ENCODE measurements at places on chromosomes 1 and 21.

DNA sequence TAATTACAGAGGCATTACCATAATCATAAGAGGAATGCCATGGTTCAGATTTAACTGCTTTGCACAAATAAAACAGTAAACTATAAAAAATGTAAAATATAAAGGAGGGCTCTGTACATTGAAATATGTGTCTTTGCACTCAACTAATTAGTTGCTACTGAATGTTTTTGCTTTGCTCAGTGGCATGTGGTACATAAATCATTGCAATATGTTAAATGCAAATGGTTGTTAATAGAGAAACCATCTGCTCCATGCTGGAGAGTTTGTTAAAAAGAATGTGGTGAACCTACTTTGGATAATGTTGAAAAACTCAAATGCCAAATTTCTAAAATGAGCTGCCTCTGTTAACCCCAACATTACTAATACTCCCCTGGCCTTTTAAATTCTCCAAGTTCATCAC, 201.5 kb downstream of the NTNG1 start:
- DNase-seq = no peak

DNA sequence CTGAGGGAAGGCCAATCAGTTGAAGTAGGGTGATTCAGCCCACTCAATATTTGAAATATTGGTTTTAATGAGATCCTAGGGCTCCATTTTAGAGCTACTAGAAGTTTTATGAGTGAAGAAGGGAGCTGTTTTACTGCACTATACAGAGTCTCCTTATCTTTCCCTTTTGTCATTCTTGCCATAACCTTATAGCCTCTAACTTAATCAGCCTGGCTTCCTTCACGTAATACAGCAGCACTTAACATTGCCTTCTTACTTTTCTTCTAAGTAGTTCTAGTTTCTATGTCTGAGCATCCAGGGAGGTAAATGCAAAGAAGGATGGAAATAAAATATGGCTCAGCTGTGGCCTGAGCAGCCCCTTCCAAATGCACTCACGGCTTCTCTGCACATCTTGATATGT, 299.3 kb downstream of the KIF26B start:
- DNase-seq = no peak

GRCh38 chr1:113086541-113086940, 13.5 kb downstream of the LRIG2 start:
- DNase-seq = no peak

- DNase-seq = no peak
Measured at GRCh38 chr1:29746076-29746665, 509.8 kb downstream of the PTPRU start.
